T-cell (primary cell): ENCODE measurements at places on chromosomes 4 and X. TPM values are rescaled to one million over a fixed set of nuclear protein-coding genes. Genes with fewer than 3 reads are reported as not detected.

Gene GPR82
- not detected for total RNA-seq

Gene KDR
- 0.23 TPM for total RNA-seq

Gene F8A1
- total RNA-seq: 59.1 TPM

Gene PRSS12
- total RNA-seq: 0.25 TPM

Gene STPG2
- total RNA-seq: not detected

Gene SSX3
- not detected for total RNA-seq

Gene FAAH2
- total RNA-seq: 7.5 TPM

Gene IGSF1
- total RNA-seq: not detected

Gene CT45A8
- not detected for total RNA-seq

Gene CLCN4
- 0.43 TPM for total RNA-seq

Gene RPA4
- 0.46 TPM for total RNA-seq

Gene RHOXF2B
- not detected for total RNA-seq

Gene TMLHE
- 13.7 TPM for total RNA-seq

Gene FAM13A
- 18.5 TPM for total RNA-seq

Gene HMX1
- not detected for total RNA-seq

Gene FUNDC1
- total RNA-seq: 6.7 TPM

Gene HELT
- not detected for total RNA-seq

Gene PPP2R2C
- total RNA-seq: not detected

Gene TCEAL6
- not detected for total RNA-seq

Gene RPGR
- total RNA-seq: 21.5 TPM

Gene DRD5
- total RNA-seq: not detected

Gene CORIN
- total RNA-seq: 0.46 TPM

Gene PFKFB1
- total RNA-seq: 1.4 TPM

Gene SMIM31
- not detected for total RNA-seq

Gene UGT2B15
- not detected for total RNA-seq
